Dermis lymphatic vessel endothelial cell (primary cell): ENCODE measurements at places on chromosomes 7 and 10. TPM values are rescaled to one million over a fixed set of nuclear protein-coding genes. Genes with fewer than 3 reads are reported as not detected.

DENND2A gene
- 0.33 and 1.0 TPM in 2 replicates for total RNA-seq

EBF3 gene
- 1.3 and 1.4 TPM in 2 replicates for total RNA-seq

LRRC18 gene
- under 0.01 TPM in 1 of 2 replicates, not detected in the other for total RNA-seq

MSRB2 gene
- 8.3 and 8.8 TPM in 2 replicates for total RNA-seq

CC2D2B gene
- total RNA-seq: 0.17 and 0.33 TPM in 2 replicates
